ENCODE measurements at places on chromosomes 11 and 22.
A peak's percentile ranks its signal among the peaks of the same experiment; 100 is the strongest.

GRCh38 chr11:17570034-17570433 lies 23.0 kb downstream of the OTOG start:
- no peak for DNase-seq

GRCh38 chr11:62387381-62387780 lies 31.5 kb upstream of the SCGB1A1 start:
- DNase-seq = no peak

DNA sequence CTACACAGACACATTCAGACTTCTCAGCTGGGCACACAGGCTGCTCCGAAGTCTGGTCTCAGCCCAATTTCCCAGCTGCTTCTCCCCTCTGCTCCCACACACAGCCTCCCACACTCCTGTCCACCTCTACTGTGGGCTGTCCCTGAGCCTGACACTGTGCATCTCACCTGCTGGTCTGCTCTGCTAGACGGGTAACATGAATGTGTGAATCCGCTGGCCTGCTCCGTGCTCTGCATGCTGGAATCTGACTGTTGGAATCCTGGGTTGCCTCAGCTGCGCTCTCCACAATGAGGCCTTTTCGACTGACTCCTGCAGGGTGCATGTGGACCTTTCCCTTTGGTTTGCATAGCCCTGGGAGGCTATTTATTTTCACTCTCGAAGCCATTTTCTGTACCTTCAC lies 489.5 kb upstream of the B3GAT1 start:
- no peak for DNase-seq

DNA sequence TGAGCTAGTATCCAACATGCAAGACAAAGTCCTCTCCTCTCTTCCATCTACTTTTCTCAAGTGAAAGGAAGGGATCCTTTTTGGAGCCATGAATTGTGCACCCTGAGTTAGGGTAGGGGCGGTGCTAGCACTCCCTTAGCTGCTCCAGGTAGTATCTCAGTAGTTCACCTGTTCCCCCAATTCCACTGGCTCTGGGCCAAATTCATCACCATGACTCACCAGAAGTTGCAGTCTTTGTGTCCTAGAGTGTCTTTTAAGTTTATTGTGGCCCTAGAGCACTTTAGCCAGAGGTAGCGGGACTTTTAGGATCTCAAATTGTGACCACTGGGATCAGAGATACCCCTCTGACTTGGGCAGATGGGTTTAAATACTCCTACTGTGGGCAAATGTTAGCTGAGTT lies 398.6 kb upstream of the ANO5 start:
- no peak for DNase-seq

DNA sequence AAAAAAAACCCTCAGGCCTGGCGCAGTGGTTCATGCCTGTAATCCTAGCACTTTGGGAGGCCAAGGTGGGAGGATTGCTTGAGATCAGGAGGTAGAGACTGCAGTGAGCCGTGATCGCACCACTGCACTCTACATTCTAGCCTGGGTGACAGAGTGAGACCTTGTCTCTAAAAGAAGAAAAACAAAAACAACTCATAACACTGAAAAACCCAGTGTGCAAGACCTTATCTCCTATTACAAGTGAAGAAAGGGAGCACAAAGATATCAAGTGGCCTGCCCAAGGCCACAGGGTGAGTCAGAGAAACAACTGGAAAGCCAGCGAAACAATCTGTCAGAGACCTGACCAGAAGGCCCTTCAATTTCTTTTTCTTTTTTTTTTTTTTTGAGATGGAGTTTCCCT lies 2.5 kb downstream of the TXN2 start:
- no peak for DNase-seq

DNA sequence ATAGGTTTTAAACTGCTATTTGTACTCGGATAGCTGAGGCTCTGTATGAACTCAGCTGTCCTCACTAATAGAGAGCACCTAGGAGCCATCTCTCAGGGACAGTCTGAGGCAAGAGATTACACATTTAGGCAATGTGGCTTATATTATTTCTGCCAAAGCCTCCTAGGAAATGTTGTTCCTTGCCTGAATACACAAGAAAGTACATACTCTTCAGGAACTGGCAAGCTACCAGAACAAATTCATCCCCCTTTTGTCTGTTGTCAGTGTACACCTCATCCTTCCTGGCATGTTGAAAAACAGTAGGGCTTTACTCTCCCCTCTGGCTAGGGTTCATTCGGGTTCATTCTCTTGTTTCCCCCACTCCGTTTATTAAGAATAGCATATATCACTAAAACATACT lies 615.9 kb upstream of the FAT3 start:
- DNase-seq = no peak

GRCh38 chr11:111908639-111909305 lies 2.8 kb downstream of the CRYAB start:
- no peak for DNase-seq

DNA sequence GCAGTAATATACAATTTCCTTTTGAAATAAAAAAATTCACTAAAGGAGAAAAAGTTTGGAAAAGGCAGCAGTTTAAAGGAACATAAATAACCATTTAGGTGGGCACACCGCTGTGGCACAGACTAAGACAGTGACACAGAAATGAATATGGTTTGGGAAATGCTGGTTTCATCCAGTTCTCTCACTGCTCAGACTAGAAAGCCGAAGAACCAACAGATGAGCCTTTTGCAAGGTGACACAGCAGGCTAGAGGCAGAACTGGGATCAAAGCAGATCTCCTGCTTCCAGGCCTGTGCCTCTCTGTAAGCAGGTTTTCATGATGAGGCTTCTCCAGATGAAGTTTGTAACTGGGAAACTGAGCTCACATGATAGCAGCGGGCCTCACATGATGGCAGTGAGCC lies 380.0 kb upstream of the NARS2 start:
- no peak for DNase-seq

GRCh38 chr11:72102946-72103753 lies at the start of gene LAMTOR1:
Gene LAMTOR1, minus strand, starts transcription at chr11:72103297. Its CDS starts 73 bp downstream, at chr11:72103224.
- DNase-seq = peak; percentile 97

DNA sequence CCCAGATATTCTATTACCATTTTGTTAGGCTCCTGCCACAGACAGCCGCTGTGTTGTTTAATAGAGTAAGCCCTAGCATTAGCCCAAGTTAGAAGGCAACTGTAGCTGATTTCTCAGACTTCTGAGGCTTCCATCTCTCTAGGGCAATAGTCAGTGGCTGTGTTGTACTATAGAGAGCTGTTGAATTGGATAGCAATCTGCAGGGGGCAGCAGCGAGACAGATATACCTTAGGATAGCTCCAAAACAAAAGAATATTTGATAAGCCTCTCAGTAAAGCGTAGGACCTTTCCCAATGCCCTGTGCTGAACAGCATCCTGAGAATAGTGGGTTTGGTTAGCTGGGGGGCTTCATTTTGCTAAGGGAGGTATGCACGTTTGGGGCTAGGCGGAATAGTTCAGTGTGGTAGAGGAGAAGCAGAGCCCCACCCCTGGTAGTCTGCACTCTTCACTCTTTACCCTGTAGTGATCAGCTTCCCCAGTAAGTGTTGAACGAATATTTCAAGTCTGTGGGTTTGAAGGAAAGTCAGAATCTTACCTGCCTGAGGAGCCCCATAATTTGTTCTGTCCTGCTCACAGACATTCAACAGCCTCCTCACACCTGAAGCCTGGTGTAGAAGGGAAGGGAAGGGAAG lies 515.1 kb downstream of the INSC start:
- no peak for DNase-seq

- DNase-seq = no peak
Measured at GRCh38 chr11:13076961-13077360, 67.8 kb downstream of the RASSF10 start.

- DNase-seq = no peak
Measured at GRCh38 chr11:73428699-73429098, 52.5 kb downstream of the RELT start.

DNA sequence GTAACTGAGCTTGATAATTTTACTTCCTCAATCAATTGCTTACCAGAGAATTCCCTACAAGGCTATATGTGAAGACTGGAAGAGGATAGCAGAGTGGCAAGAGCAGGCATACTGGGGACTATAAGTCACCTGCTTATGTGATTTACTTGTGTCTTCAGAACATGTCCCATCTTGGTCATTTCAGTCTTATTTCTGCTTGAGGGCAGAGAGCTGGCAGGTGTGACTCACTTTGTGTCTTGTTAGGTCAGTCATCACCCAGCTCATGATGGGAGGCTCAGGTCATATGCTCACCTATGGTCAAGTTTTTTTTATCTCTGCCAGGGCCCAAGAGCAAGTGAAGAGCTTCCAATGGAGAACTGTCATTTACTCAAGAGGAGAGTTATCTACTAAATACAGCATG lies 6.2 kb downstream of the SRSF8 start:
- no peak for DNase-seq

- peak; percentile 4 for DNase-seq
Measured at GRCh38 chr11:13680501-13681264, 12.2 kb downstream of the FAR1 start.

DNA sequence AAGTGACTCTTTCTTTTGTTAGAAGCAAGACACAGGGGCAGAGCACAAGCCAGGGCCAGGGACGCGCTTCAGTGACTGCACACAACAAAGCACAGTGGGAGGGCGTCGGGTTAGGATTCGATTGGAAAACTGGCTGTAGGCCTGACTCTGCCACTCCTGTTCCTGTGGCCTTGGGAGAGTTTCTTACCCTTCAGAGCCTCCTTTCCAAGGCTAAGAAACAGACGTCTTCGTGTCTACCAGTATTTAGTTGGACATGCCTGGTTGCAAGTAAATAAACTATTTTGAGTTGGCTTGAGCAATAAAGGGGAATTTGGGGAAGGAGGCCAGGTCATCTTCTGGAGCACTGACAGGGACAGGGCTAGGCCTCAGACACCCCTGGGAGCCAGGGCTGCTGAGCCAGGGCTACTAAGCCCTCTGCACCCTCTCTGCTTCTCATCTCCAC lies 549.1 kb downstream of the INSC start:
- DNase-seq = no peak

DNA sequence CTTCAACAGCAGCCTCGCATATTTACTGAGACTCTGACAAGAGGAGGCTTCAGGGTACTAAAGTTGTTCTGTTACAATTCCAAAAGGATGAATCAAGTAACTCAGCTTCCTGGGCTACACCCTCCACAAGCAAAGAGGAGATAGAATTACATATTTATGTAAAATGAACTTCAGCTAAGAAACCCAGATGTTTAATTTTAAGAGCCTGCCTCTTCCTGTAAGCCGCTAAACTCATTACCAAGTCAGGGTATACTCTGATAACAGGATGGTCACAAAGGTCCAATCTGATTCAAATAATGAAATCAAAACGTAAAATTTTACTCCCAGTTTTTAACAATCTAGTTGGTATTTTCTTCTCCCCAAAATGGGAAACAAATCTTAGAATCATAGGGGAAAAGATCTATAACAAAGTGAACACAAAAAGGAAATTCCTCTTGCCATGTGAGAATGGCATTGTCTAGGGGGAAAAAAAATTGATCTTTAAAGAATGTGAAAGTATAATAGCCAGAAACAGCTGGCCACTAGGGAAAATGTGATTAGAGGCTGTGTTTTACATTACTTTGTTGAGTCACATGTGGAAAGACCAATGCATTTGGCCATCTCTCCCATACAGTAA lies 30.9 kb downstream of the CHEK2 start:
- no peak for DNase-seq

GRCh38 chr22:28091486-28091885 lies 172.4 kb upstream of the PITPNB start:
- DNase-seq = no peak

GRCh38 chr11:83656796-83657330 lies 370.7 kb upstream of the CCDC90B start:
- DNase-seq = no peak

- DNase-seq = no peak
Measured at GRCh38 chr22:23270212-23270733, 90.0 kb downstream of the BCR start.

- DNase-seq = no peak
Measured at GRCh38 chr11:64021757-64022093, 14.0 kb upstream of the FLRT1 start.

- DNase-seq = no peak
Measured at GRCh38 chr11:102573851-102574250, 43.3 kb upstream of the MMP7 start.

DNA sequence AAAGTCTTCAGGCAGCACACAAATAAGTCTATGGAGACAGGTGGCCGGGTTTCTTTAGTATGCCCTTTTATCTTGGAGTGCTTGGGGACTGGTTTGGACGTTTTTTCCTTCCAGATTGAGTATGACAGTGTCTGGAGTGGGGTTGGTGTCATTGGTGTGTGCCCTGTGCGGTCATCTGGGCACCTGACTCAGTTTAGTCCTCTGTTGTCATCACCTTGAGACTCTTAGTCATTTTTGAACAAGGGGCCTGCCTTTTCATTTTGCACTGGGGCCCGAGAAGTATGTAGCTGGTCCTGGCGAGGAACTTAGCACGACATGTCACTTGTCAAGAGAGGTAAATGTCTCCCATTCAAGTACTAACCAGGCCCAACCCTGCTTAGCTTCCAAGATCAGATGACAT lies 27.2 kb upstream of the MYO18B start:
- no peak for DNase-seq

DNA sequence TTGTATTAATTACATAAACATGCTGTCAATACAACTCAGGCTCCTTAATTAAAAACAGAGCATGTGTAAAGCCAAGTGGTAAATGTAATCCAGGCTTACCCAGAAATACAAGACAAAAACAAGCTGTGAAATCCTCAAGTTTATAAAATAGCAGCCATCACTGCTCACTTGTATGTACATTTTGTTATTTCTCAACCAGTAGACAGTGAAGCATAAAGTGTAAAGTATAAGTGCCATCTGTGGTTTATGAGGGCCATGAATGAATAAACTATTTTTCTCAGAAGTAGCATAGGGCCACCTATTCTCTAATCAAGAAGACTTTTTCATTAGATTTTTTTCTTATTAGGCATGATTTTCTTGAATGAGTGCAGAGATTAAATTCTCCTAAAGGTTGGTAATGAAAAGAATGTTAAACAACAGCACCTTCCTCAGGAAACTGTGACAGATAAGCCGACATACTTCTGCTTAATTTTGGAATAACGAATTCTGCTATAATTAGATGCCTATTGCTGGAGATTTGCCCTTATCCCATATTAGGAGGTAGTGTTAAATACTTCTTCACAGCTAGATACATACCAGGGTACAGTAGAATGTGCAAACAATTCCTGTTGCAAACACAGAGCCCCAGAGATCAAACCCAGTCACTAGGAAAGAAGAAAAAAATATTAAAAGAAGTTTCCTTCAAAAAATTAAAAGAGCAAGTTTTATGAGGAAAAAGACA lies 13.0 kb downstream of the SLC5A12 start:
- no peak for DNase-seq

DNA sequence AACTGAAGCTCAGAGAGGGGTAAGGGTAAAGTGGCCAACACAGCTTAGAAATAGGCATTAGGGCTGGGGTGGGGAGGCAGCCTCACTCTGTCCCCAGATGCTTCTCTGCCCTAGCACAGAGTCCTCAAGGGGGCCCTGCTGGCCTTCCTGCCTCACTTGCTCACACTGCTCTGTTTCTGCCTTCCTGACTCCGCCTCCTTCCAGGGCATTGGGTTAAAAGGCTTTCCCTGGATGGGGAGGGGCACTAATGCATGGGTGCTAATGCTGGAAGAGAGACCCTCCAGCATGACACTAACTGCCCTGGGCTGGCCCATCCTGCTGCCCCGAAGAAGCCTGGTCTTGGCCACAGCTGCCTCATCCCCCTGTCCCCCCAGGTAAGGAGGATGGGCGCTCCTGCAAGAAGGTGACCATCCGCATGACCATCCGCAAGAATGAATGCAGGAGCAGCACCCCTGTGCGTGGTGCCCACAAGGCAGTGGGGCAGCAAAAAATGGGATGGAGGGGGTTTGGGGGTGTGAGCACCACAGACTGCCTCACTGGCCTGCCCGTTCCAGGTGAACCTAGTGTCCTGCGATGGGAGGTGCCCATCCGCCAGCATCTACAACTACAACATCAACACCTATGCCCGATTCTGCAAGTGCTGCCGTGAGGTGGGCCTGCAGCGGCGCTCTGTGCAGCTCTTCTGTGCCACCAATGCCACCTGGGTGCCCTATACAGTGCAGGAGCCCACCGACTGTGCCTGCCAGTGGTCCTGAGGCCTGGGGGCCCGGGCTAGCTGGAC lies 74.0 kb upstream of the MYOD1 start:
- no peak for DNase-seq
